ENCODE measurements at places on chromosomes 5 and 9.

DNA sequence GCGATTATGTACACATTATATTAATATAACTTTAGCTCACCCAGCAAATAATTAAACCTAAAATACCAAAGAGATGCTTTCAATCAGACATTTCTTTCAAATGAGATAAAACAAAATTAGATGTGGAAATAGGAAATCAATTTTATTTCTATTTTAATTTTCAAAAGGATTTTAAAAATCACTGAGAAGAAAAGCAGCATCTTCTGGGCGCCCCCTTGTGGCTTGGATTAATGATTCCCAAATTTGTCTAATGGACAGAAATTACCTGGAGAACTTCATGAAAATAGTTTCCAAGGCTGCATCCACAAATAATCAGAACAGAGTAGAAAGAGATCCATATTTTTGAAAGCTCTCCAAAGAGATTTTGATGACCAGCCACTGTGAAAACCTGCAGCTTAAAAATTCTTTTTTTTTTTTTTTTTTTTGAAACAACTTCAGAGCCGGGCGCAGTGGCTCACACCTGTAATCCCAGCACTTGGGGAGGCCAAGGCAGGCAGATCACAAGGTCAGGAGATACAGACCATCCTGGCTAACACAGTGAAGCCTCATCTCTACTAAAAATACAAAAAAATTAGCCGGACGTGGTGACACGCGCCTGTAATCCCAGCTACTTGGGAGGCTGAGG, 50.9 kb upstream of the CEMIP2 start:
- no peak for DNase-seq

- DNase-seq = no peak
Measured at GRCh38 chr5:150176745-150177477, 10.3 kb downstream of the CDX1 start.

GRCh38 chr9:132365986-132366385, 11.2 kb upstream of the SETX start:
- DNase-seq = no peak

DNA sequence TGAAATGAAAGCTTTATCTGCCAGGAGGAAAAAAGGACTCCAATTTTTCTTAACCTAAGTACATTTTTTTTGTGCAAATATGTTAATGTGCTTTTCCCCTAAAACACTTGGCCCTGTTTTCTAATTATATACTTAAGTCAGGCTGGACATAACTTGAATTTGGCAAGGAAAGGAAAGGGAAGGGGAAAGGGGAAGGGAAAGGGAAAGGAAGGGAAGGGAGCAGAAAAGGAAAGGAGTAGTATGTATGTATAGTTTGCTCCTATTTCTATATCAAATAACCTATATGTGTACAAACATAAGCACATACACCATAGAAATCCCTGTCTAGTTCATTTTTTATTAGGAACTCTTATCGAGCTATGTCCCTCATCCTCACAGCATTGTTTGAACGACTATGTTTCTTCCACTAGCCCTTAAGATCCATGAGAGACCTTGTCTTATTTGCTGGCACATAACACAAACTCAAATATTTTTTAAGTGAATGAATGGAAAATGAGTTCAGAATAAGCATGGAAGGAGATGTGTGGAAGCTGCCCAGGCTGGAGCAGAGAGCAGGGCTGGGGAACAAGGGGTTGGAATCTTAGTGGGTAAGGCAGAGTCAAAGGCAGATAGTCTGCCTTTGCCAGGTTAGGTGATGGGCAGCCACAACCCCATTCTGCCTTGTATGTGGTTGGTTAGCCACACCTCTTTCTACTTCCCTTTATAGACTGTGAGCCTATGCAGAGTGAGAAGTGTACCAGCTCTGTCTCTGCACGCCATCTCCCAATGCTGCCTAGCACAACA, 70.0 kb downstream of the KLHL3 start:
- DNase-seq = no peak

GRCh38 chr9:112186695-112187094, 11.6 kb upstream of the SUSD1 start:
- no peak for DNase-seq

DNA sequence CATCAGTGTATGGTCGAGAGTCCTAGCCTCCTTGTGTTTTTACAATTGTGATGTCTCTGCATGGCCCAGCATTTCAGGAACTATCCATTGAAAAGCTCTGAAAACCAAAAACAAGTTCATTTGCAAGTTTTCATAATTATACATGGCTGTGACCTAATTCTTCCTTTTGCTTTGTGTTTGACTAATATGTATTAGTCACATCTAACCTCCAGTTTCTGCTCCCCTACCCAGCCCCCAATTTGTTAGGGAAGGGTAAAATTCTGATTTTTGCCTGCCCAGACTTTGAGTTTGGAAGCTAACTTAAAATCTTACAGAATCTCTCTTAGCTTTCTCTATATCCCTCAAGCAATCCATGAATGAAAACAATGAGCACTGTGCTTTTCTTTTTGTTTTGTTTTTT, 128.2 kb upstream of the SEMA6A start:
- DNase-seq = no peak

- no peak for DNase-seq
Measured at GRCh38 chr5:93593476-93594131, 10.6 kb downstream of the NR2F1 start.

GRCh38 chr5:91119217-91119616, 263.9 kb downstream of the ARRDC3 start:
- no peak for DNase-seq

GRCh38 chr5:140996060-140996459, 29.8 kb downstream of the PCDHAC2 start:
- no peak for DNase-seq

DNA sequence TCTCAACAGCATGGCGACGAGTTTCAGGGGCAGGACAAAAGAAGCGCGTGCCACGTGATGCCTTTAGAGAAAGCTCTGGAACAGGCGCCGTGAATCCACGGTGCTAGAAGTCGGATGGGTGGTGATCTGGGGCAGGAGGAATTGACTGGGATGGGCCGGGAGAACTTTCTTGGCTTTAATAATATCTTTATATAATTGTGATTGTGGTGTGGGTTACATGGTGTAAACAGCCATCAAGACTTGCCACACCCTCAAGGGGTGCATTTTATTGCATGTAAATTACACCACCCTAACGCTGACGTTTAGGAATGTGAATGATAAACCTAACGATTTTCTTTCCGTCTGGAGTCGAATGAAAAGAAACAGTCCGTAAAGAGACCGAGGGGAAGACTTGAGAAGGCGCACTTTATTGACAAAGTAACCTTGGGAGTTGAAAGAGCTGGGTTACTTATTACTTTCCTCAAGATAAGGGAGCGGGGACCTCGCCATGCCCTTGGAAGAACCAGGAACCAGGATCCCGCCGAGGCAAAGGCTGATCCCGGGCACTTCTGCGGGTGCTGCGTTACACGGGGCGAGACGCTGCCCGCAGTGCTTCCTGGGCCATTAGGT, 8.5 kb downstream of the NRARP start:
- DNase-seq = no peak

DNA sequence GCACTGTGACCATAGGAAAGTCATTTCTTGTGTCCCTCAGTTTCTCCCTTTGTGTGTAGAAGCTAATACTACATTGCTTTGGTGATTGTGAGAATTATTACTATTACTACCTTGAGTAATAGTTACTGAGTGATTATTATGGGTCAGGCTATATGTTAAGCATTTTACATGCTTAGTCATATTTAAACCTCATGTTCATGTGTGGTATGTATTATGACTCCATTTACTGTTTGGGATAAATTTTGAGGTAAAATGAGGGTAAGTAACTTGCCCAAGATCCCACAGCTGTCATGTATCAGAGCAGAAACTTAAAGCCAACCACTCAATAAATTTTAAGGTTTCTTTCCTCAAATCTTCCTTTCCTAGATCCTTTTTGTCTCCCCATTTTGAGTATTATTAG, 28.3 kb downstream of the SLF1 start:
- DNase-seq = no peak

DNA sequence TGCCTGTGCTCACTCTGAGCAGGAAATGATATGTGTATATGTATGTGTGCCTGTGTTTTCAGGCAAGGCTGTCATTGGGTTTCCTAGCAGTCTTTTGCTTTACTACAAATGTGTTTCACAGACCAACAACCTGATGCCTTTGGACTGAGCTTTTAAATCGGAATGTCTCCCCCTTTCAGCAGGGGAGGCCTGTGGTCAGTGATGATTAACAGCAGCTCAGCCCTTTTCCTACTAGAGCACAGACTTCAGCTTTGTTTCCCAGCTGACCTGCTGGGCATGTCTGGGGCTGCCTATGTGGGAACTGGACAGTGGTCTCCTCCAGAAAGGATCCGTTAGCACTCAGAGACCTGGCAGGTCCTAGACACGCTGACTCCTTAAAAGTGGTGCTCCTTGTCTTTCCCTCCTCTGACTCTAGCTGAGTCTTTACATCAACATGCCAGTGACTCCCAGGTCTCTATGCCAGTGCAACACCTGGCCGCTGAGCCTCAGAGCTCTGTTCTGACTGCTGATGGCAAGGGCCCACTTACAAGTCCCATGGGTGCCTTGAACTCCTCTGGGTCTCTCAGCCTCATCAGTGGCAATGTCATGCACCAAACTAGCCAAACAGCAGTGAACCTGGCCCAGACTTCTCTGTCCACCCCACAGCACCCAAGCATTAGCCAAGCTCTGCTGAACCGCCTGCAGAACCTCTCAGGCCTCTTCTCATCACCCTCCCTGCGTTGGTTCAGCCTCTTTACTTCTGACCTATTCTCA, 7.7 kb downstream of the MACROH2A1 start:
- DNase-seq = no peak

DNA sequence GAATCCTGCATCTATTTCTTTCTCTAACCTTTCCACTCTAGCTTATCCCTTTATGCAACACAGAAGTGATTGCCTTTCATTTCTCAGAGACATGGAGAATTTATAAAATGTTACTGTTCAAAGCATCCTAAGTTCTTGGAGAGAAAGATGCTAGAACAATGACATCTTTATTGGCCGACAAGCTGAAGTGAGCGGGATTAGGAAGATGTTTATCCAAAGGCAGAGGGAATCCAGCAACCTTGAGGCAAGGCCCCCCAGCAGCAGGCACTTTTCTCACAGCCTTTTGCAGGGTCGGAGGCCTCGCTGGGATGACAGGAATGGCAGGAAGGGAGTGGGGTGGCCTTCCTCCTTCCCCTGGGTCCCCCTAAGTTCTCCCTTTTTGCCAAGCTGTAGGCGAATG, 204.8 kb downstream of the GAPVD1 start:
- DNase-seq = no peak

DNA sequence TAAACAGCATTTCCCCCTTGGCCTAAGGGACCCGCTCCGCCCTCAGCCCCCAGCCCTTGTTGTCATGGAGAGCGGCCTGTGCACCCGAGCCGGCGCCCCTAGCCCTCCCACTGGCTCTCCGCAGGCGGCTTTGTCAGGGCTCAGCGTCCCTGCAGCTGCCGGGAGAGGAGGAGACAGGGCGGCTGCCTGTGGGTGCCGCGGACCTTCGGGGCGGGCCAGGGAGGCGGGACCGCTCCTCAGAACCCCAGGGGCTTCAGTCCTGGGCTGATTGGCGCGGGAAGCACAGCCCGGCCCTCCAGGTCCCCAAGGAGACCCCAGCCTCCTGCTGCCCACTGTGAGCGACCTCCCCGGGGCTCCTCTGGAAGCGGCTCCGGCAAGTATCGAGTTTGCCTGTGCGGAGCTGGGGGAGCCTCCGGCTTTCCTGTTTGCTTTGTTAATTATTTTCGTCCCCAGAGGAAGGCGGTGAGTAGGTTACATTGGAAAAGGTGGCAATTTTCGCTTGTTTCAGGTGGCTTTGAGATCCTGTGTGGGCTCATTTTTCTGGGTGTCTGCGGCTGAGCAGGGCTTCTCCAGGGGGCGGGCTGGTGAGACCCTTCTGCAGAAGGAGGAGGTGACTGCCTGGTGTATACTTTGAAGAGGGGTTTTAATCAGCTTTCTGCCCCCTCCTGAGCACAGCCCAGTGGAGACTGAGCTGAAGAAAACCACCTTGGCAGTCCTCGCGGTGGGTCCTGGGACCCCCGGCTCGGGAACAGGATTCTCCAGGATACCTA, at the start of gene FGD3:
FGD3 (plus strand) TSS at position 256 of the 770 bp plus-strand sequence. CDS start 28,734 bp downstream, outside the sequence.
- DNase-seq = no peak

- DNase-seq = no peak
Measured at GRCh38 chr5:126615286-126615685, 14.5 kb downstream of the PHAX start.

- DNase-seq = no peak
Measured at GRCh38 chr5:84272771-84273516, 111.7 kb downstream of the EDIL3 start.

- no peak for DNase-seq
Measured at GRCh38 chr9:7228726-7229125, 471.0 kb downstream of the KDM4C start.

DNA sequence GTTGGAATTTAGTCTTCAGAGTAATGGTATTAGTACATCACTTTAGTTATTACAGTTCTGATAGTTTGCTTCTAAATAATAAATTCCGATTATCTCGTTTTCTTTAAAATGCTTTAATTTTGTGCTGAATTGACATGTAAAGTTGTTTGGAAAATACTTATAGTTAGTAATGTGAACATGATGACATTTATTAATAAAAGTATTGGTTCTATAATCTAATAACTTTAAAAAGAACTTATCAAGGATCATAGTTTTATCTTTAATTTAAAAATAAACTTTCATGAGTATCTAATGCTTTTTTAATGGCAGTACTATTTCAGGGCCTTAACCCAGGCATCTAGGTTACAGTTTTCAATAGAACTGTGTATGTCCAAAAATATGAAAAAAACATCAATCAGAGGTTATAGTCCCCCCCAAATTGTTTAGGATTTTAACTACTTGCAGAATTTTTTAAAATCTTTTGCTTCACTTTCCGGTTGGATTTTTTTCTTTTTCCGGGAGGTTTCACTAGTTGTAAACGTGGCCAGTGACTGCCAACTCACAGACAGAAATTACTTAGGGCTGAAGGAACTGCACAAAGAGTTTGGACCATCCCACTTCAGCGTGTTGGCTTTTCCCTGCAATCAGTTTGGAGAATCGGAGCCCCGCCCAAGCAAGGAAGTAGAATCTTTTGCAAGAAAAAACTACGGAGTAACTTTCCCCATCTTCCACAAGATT, 680 bp downstream of the GPX8 start:
- no peak for DNase-seq

DNA sequence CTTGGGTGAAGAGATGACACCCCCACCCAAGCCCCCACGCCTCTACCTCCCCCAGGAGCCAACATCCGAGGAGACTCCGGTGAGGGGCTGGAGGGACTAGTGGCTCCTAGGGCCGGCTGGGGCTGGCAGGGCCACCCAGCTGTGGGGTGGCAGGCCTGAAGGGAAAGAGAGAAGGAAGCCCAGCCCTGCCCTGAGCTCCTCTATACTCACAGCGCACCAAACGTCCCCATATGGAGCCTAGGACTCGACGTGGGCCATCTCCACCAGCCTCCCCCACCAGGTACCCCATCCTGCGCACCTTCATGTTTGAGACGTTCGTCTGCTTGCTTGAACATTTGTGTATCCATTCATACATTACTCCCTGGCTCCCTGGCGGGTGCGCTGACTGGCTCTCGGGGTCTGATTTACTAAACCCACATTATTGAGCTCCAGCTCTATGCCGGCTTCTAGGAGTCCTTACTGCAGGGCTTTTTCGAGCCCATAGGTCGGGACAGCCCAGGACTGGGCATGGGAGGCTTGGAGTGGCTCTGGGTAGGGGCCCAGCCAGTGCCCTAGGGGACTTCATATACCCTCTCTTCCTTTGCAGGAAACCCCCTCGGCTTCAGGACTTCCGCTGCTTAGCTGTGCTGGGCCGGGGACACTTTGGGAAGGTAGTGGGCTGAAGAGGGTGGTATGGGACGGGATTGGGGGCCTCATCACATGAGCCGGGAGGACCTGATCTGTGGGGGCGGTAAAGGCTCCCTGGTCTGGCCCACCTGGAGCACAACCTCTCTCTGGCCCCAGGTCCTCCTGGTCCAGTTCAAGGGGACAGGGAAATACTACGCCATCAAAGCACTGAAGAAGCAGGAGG, 9.1 kb downstream of the ZDHHC12 start:
- DNase-seq = no peak

Data from stimulated activated CD8-positive, alpha-beta memory T cell treated with anti-CD3 and anti-CD28 coated beads, Interleukin-15, amount 100 ng/mL, for 24 hours (primary cell).